ENCODE measurements at places on chromosomes 5 and 9.

- DNase-seq, result no peak
Measured at GRCh38 chr9:79988126-79988525, 416.4 kb downstream of the TLE4 start.

DNA sequence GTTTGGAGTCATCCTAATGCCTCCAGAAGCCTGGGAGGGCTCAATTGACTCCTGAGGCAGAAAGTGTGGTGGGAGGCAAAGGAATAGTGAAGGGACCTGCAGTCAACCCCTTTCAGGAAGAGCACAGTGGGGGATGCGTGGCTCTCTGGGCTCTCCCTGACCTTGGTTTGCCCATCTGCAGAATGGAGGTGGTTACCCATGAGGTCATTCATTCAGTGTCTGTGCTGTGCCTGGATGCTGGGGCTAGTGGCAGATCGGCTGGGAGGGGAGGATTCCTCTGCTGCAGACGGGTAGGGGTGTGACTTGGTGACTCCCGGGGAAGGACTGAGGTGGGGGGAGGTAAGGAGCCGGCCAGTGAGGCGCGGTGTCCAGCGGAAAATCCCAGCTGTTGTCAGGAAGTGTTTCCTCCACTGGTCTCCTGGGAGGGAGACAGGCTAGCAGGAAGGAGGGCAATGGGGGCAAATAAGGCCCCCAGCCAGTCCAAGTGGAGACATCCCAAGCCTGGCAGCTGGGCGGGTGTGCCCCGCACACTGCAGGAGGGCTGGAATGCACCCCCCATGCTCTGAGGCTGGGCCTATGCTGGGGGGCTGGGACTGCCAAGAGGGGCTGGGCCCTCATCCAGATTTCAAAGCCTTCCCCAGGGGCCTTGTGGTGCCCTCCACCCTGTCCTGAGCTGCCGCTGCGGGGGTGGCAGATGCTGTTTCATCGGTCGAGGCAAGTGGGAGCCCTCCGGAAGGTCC lies 10.9 kb downstream of the CXXC5 start:
- no peak for DNase-seq

DNA sequence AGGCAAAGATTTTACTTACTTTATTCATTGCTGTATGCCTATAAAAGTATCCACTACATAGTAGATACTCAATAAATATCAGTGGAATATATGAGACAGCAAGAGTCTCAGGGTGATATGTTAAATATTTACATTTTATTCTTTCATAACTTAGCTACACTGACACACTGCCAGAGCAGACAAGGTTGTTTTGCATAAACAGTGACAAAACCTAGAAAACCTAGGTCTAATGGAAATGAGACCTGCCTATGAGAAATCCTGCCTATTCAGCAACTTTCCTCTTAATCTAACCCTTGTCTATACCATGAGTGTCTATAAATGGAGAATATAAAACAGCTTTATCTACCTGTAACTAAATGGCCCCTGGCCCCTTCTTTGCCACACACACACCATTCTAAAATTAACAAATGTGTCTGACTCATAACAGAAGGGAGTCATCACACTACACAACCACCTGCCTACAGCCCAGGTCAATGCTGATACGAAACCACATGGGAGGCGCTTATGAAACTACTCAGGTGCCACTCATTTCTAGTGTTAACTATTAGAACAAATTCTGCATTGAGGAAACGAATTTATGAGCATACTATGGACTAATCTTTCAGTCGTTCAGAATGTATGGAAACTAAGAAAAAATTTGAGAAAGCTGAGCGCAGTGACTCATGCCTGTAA lies 60.3 kb downstream of the UBAP2 start:
- DNase-seq, result no peak

- DNase-seq, result no peak
Measured at GRCh38 chr5:155309021-155309746, 295.6 kb downstream of the KIF4B start.

DNA sequence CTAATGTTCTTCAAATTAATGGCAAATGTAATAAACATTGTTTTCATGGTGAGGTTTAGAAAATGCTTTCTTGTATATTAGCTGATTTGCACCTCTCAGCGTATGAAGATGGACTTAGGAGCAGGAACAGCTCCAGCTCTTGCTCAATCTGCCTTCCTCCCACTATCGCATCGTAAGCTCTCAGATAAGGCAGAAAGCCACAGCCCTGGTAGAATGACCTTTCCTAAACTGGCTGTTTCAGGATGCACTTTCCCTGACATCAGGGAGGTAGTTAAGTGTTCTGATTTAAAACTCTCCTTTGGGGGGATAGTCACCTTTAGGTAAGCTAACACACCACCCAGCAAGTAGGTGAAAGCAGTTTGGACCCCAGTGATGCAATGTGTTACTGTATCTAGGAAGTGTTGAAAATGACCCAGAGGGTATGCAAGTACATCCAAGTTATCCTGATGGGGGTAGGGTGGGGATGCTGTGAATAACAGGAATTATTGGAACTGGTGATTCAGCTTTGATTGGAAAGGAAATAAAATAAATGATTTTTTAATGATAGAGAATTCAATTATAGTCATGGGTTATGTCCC lies 72.3 kb downstream of the LMNB1 start:
- DNase-seq, result no peak

GRCh38 chr9:113640418-113640817 lies 176.9 kb downstream of the RGS3 start:
- DNase-seq, result no peak

- no peak for DNase-seq
Measured at GRCh38 chr5:59319250-59319649, 574.3 kb downstream of the PDE4D start.

DNA sequence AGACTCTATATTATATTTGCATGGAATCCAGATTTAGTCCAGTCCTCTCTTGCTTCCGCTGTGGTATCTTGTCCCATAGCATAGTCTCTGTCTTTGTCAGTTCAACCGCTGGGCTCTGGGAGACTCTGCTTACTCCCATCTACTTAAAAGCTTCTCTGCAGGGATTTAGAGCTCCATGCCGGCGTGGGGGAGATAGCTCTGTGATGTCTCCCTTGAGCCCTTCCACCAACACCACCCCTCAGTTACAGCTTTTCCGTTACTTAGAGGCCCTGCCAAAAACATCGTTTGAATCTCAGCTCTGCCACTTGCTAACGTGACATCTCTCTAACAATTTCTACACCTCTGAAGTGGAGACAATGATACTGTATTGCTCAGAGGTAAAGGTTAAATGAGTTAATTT lies 306.1 kb upstream of the ZNF608 start:
- no peak for DNase-seq

GRCh38 chr5:111976705-111977435 lies 219.9 kb upstream of the NREP start:
- no peak for DNase-seq

DNA sequence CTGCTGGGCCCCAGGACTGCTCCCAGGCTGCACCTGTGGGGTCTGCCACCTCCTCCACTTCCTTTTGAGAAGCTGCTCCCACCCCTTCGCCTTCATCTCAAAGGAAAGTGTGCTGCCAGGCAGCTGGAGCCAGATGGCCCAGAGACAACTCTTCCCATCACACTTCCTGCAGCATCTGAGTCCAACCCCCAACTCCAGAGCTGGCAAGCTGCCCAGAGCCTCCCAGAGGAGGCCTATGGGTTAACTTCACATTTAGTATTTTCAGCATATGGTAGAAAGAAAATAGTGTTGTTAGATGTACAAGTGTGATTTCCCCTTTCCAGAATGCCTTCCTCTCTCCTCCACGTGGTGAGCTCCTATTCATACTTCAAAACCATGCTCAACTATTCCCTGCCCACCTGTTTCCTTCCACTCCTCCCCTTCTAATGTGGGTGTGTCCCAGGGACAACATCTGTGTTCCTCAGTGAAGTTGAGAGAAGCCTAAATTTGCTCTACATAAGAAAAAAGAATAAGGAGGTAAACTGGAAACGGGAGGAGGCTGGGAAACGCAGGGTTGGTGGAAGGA lies 38.6 kb upstream of the KCNMB1 start:
- no peak for DNase-seq

GRCh38 chr5:91110686-91111085 lies 272.4 kb downstream of the ARRDC3 start:
- no peak for DNase-seq

- no peak for DNase-seq
Measured at GRCh38 chr9:137626464-137626863, 7.7 kb downstream of the EHMT1 start.

GRCh38 chr9:120891245-120891883 lies 14.4 kb upstream of the PHF19 start:
- no peak for DNase-seq

DNA sequence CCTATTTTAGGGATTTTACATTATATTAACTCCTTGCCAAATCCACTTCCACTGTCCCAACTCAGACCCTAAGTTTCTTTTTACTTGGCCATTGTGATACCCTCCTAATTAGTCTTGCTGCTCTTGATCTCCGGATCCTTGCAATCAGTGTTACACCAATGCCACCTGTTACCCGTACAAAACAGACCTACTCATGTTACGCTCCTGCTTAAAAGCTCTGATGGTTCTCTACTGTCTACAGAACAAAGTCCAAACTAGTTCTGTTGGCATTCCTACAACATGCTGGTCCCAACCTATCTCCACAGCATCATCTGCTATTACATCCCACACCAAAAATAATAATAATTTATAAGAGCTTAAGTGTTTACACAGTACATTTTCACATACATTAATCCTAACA lies 9.8 kb downstream of the ECPAS start:
- no peak for DNase-seq

DNA sequence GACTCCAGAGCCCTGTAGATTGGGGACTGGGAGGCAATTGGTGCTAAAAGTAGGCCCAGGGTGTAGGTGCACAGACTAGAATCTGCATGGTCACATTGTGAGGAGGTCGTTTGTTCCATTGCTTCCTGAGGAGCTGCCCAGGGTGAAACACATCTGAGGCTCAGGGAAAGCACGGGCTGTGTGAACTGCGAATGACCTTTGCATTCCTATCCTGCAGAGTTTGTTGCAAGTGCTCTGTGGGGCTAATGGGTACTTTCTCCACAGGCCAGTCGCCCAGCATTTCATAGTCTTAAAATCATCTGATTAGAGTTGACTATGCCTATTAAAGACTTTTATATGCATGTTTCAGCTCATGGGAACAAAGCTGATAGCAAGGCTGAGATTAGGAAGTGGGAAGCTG lies 14.4 kb upstream of the SLC46A2 start:
- no peak for DNase-seq

DNA sequence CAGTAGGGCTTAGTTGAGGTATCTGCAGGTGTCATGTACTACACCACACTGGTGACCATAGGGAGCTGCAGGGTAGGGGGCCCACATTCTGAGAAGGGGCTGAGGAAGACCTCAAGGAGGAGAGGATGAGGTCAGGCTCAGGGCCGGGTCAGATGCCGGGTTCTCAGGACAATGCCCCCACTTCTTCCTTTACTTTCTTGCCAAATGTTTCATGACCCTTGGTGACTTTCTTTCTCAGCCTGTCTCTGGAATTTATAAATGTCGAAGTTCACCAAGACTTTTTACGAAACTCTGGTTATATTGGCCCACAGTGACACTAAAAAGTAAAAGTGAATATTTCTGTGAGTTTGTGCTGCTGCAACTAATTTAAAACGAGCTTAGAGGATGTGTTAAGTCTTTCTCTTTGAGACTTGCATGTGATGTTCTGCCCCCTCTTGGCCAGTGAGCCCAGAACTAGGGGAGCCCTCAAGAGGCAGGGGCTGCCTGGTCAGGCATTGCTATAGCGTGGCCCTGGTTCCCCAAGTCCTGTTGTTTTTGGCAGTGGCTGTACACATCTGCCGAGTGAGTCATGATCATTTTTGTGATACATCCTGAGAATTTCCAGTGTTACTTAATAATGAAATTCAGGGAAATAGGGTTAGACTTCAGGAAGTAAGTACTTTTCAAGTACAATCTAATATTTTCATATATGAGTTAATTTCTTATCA lies 11.2 kb downstream of the ACO1 start:
- no peak for DNase-seq

GRCh38 chr9:19934301-19934871 lies 145.5 kb upstream of the SLC24A2 start:
- DNase-seq, result no peak

- DNase-seq, result no peak
Measured at GRCh38 chr5:150593593-150593992, 46.9 kb upstream of the SYNPO start.

DNA sequence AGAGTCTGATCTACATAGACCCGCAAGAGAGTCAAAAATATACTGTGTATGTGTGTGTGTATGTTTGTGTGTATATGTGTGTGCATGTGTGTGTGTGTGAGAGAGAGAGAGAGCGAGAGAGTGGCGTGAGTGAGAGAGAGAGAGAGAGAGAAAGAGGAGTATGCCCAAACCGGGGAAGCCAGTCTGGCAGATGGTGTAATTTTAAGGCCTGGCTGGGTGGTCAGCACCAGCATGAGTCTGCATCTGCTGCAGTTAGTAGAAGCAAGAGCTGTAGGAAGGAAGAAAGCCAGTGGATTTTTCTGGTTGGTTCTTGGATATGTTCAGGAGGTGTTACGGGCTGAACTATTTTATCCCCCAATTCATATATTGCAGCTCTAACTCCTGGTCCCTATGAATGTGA lies 75.2 kb downstream of the ACTBL2 start:
- no peak for DNase-seq

GRCh38 chr9:124839612-124840299 lies 13.5 kb upstream of the WDR38 start:
- DNase-seq, result no peak

- no peak for DNase-seq
Measured at GRCh38 chr9:121888438-121888775, 204.7 kb downstream of the TTLL11 start.

GRCh38 chr9:126293522-126293889 lies 33.1 kb upstream of the MVB12B start:
- no peak for DNase-seq

DNA sequence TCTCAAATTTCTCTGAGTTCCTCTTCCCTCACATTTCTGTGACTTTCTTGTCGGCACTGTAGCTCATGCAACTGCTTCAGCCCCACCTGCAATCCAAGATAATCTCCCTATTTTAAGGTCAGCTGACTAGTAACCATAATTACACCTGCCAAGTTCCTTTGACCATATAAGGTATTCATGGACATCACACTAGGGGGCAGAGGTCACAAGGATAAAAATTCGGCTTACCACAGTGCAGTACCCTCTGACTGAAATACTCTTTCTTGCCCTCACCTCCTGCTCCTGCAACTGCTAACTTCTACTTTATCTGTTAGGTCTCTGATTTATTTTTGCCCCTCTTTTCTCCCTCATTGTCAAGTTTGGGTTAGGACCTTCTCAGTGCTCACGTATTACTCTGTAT lies 144.2 kb downstream of the GDNF start:
- DNase-seq, result no peak

DNA sequence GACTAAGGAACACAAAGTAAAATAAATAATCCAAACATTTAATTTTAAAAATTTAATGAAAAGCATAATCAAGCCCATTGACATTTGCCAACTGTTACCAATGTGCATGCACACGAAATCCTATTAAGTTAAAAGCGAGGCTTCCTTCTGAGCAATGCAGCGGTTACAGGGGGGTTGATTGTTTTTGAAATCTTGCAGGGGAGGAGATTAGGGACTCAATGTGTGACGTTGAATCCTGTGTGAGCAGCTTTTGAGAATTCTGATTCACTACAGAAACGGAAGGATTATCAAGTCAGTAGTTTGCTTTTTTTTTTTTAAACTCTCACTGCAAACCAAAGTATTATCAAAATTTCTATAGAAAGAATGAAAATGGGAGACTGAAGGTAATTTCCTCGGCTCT lies 109.5 kb downstream of the PRKACG start:
- DNase-seq, result no peak

GRCh38 chr9:3868012-3868411 lies 342.2 kb upstream of the RFX3 start:
- no peak for DNase-seq

GRCh38 chr9:90249094-90249493 lies 393.5 kb downstream of the DIRAS2 start:
- no peak for DNase-seq

All from esophagus squamous epithelium (tissue), 5 donors.